Naive thymus-derived CD4-positive, alpha-beta T cell (primary cell): ENCODE measurements at places on chromosomes 7 and 10.

DNA sequence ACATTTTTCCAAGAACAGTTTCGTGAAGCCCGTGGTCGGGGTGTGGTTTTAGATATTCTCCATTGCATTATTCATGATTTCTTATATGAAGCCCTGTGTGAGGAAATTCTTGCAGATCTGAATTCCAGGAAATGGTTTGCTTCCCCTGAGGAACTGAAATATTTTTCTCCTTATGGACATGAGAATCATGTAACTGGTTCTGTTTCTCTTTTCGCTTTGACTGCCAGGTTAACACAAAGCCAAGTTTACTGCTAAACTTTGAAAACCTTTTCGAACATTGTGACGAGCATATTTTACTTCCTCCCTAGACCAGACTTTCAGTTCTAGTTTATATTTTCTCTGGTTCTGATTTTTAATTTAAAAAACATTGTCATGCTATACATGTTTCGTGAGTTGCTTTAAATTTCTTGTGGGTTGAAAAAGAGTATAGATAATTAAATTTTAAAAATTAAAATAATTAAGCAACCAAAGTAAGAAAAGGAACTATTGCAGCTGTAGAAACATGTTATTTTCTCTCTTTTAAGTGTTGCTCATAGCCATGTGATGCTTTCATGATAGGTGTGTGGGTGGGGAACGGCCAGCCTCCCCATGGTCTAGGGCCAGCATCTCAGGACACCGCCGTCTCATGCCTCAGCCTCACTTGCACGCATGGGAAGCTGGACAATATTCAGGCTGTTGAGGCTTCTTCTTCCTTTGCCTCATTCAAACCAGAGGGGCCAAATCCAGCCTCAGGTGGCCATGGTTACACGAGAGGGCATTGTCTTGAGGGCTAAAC is 97.1 kb downstream of the CREB5 start:
- no peak for DNase-seq

DNA sequence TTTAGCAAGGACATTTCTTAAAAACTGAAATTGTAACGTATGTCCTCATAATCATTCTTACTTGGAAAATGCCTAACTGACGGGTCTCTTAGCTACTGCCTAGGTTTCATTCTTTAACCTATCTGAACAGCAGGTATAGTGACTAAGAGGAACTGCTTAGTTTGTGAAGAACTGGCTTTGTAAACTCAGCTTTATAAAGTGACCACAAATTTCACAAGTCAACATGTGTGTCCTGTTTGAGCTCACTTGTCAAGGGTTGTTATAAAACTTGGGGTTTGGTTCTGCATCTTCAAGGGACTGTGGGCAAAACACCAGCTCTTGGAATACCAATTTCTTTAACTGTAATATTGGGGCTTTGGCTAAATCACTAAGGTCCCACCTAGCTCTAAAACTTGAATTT is 32.2 kb downstream of the MRPS33 start:
- DNase-seq, result no peak

GRCh38 chr7:139960157-139960556 is 102.6 kb downstream of the PARP12 start:
- no peak for DNase-seq

DNA sequence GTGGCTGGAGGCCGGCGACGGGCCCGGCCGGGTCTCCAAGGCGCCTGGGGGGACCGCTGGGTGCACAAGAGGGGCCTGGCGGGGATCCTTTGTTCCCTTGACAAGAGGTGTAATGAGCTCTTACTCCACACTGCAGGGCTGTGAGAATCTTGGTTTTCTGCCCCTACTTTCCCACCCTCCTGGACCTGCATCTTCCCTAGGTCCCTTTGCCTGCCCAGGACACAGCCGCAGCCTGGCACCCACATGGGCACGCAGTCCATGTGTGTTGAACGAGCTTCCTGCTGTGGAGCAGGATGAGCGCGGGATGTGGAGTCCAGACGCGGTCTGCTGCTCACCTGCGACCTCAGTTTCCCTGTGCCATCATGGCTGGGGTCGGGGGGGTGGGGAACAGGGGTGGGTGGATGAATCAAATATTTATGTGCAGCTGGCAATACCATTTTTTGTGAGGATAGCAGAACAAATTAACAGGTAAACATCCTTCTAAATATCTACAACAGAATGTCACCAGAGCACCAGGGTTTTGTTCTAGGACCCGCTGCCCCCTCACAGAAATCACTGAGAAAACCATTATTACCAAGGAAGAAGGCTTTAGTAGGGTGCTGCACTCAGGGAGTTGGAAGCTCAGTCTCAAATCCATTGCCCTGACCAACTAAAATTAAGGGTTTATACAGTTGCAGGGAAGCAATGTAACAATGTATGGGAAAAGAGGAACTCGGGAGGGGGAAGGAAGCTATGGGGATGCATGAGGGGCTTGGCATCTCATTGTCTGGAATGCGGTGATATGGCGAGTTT is 474 bp upstream of the NSMCE4A start:
- no peak for DNase-seq

GRCh38 chr10:68604441-68604840 is 44.3 kb downstream of the TET1 start:
- DNase-seq, result no peak

- DNase-seq, result no peak
Measured at GRCh38 chr7:89332026-89332425, 536.5 kb upstream of the TEX47 start.

- DNase-seq, result no peak
Measured at GRCh38 chr7:116177009-116177408, 33.3 kb upstream of the TES start.

DNA sequence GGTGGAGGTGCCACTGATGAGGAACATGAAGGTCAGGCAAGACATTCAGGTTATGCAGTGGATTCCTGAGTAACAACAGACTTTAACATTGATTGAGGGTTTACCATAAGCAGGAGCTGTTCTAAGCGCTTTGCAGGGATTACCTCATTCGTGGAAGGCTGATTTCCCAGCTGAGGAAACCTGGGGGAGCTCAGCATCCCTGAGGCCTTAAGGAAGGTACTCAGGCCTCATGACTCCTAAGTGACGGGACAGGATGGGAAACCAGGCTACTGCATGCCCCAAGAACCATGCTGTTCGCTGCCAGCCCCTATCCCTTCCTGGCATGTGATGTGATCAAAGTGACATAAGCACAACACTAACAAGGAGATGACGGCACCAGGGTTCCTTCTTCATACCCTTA is 143.6 kb upstream of the NFE2L3 start:
- DNase-seq, result no peak

GRCh38 chr10:114541081-114541796 is 116.8 kb downstream of the ABLIM1 start:
- peak; percentile 92 for DNase-seq

DNA sequence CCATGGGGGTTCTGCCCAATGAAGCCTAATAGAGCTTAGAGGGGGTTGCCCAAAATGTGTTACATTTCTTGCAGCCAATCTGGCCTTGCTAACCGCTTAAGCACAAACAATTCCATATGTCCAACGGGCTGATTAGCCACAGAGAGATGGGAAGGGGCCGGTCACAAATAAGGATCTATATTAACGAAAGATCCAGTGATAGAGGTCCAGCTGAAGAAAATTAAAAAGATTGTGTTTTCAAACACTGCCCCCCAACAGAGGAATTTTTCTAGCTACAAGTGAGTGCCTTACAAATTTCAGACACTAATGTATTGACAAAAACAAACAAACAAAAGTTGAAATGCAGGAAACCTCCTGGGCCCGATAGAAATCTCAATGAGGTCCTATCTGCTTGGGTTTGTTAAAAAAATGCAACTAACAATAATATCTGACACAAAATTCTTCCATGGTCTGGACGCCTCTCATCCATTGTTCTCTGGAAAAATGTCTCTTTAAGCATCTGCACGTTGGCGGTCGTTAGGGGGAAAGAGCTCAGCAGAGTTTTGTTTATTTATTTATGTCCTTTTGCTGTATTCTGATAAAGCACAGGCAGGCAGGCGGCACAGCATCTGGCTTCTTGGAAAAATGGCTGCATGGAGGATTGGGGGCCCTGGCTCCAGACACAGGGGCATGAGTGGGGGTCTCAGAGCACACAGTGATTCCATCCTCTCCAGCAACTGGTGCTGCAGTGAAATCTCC is 402.0 kb downstream of the RPS24 start:
- no peak for DNase-seq

- DNase-seq, result peak; percentile 79
Measured at GRCh38 chr10:31321396-31321941, 2.5 kb downstream of the ZEB1 start.

DNA sequence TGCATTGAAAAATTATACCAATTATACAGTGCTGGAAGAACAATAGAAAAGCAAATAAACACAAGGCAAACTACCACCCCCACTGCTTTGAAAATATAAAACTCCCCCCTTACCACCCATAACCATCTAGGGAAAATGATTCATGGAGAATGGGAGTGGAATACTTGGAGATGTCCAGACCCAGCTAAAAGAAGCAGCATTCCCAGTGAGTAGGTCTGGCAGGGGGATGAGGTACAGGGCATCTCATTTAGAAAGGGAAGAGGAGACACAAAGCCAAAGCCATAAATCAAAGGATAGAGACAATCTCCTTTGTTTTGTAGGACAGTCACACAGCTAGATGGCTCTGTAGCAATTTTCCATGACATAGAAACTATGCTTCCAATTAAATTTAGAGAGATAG is 36.0 kb upstream of the DGKI start:
- no peak for DNase-seq

DNA sequence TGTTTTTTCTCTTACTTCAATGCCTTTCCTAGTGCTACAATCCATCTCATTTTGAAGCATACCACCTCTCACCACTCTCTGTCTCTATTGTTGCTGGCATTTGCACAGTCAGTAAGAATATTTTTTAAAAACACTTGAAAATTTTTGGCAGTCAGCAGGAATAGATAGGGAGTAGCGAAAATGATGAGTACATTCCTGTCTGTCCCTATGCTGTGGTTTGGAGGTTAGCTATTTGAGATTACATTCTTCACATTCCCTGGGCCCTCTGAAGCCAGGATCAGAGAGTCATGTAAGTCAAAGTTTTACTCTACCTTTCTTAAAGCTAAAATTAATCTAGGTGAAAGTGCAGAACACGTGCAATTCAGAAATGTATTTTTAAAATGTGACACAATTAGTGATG is 53.0 kb upstream of the MAGI2 start:
- no peak for DNase-seq

- DNase-seq, result no peak
Measured at GRCh38 chr7:24834128-24834798, 77.0 kb upstream of the GSDME start.

- no peak for DNase-seq
Measured at GRCh38 chr7:154302380-154302779, 250.2 kb downstream of the DPP6 start.

DNA sequence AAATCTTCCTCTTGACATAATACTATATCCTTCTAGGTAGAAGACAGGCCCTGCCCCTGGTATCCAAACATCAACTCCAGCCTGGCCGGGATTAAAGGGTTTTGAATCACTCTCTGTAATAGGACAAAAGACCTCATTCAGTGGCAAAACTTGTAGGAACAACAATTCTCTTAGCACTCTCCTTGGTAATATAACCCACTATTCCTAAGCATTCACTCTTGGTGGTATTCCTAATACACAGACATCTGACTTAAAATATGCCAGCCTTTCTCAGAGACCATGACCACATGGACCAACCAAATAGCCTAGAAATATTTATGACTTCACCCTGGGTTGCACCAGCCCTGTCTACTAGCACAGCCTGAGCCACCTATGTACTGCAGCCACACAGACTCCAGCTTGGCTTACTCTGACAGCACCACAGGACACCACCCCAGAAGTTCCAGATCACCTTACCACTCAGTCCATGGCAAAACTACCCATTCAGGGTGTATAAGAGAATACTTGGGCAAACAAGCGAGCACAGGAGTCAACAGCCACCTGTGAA is 244.9 kb upstream of the NEBL start:
- no peak for DNase-seq

DNA sequence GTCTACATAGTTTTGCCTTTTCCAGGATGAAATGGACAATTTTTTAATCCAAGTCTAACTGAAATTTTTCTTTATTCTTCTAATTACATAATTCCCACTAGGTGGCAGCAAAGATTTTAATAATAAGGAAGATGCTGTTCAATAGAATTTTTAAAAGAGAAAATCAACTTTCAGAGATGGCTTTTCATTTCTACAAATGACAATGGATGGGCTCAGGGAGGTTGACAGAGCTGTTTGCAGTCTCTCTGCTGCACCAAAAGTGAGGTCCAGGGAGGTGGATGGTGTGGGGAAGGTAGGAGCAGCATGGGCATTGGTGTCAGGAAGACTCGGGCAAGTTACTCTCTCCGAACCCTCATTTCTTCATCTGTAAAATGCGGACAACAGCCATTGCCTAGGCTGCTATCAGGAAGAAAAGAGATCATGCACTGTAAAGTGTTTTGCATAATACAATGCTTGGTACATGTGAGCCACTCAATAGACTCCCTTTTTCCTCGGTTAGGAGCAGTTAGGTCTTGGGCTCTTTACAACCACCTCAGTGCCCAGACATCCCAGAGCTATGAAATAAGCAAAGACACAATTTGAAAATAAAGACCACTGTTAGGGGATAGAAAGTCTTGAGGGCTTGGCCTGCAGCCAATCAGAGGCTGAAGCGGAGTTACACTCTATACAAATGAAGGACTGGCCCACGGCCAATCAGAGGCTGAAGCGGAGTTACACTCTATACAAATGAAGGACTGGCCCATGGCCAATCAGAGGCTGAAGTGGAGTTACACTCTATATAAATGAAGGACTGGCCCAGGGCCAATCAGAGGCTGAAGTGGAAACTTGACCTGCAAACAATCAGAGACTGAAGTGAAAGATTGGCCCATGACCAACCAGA is 107.1 kb downstream of the ABLIM1 start:
- DNase-seq, result no peak

GRCh38 chr7:117017702-117018266 is 64.5 kb downstream of the ST7 start:
- DNase-seq, result no peak

DNA sequence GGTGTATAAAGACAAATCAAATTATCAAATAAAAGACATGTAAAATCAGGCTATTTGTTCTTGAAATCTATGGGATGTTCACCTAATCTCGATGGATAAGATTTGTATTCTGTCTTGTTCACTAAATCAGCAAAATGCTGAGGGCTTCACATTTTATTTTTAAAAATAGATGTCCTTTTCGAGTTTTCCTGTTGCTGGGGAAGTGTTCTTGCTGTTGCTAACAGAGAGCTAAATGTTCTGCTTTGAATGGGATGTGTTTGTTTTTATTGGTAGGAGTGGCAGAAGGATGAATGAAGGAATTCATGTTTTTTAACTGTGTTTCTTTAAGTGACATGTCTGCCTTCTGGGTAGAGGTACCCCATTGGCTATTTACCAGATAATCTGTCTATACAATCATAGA is 7.3 kb upstream of the SNX13 start:
- no peak for DNase-seq
